HS-5 (cell line): ENCODE measurements at places on chromosomes 5 and 9.

- DNase-seq = no peak
Observed at GRCh38 chr9:78130004-78130403, 98.4 kb upstream of the GNAQ start.

DNA sequence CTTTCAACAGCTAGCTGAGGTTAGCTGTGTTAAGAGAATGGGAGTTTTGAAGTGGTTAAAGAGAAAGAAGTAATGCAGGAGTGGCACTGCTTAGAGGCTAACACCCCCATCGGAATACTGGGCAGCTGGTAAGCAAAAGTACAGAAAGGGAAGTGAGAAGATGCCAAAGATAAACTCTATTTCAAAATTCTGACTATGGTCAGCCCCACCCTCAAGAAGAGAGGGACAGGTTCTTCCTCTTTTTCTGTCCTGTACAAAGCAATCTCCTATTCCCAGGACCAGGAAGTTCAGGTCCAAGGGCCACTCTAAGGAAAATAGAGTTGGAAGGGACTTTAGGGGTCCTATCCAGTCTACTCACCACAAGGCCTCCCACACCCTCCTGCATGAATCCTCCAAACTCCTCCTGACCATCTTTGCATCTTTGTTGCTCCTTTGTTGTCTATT is 45.9 kb upstream of the JAK2 start:
- DNase-seq = no peak

- DNase-seq = no peak
Observed at GRCh38 chr5:111530298-111530740, 18.0 kb upstream of the STARD4 start.

DNA sequence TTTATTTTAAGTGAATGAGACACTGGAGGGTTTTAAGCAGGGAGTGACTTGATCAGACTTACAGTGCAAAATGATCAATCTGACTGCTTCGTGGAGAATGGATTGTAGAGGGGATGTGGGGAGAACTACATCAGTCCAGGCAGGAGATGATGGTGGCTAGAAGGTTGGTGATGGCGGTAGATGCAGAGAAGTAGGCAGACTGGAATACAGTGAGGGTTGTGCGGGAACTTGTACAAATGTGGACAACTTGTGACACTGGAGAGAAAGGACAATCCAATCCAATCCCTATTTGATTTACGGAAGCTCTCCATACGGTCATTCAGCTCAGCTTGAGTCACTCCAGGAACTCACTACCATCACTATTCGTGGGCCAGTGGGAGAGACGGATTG is 593 bp downstream of the TIGD6 start:
- no peak for DNase-seq

DNA sequence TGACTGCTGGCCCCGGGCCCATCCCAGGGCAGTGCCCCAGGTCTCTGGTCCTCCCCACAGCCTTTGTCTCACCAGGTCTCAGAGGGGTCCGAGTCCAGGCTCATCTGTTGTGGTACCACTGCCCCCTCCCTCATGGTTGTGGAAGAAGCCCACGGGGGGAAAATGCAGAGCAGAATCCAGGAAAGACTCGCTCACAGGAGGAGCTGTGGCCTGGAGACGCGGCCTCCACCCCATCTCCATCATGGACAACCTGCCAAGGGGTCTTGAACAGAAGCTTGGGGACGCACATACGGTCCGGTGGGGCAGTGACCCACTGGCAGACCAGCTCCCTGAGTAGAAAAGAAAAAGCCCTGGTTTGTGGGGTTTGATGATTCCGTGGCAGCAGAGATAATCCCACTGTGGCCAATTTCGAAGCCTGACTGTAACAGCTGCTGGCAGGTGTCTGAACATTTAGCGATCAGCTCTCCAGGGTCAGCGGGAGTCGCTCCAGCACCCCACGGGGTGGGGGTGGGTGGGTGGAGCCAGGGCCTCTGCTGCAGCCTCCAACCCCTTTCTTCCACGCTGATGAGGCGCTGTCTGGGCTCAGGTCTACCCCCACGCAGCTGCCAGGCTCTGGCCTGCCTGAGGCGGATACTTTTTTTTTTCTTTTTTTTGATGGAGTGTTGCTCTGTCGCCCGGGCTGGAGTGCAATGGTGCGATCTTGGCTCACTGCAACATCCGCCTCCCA is 1.9 kb upstream of the GRIN1 start:
- no peak for DNase-seq

GRCh38 chr5:150780816-150781221 is 2.3 kb downstream of the SMIM3 start:
- peak; percentile 81 for DNase-seq

- DNase-seq = no peak
Observed at GRCh38 chr9:128551657-128552152, 682 bp upstream of the SPTAN1 start.

DNA sequence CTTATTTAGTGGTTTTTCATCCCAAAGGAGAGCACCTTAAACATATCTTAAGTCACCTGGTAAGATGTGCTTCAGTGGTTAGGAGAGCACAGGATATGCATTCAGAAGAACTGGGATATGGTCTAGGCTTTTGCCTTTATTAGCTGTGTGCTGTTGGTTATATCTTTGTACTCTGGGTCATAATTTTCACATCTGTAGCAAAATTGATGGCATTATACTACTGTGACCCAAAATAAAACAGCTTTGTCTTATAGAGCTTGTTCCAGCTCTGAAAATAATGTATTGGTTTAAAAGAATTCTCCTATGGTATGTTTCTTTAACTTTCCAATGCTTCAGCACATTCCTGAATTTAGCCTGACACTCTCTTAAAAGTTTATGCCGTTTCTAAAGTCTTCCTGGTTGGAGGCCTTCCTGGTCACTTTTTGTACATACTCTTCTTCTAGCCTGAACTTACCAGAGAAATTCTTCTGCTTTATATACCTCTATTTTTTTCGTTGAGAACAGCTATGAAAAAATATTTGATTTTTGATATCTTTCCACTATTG is 337.1 kb upstream of the MPDZ start:
- DNase-seq = no peak

DNA sequence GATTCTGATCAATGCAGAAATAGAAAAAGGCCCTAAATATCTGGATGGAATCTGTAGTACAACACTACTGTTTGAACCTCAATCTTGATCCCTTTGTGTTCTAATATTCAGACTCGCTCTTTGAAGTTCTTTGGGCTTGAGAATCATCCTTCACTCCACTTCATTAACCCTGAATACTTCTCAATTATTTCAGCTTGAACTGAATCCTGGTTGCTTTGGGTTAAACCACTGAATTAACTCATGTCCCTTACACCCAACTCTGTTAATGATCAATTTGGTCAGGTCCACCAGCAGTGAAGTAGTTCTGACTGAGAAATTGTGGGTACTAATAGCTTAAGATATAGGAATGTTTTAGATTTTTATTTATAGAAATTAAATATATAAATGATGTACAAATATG is 1707.2 kb upstream of the ACO1 start:
- DNase-seq = no peak

DNA sequence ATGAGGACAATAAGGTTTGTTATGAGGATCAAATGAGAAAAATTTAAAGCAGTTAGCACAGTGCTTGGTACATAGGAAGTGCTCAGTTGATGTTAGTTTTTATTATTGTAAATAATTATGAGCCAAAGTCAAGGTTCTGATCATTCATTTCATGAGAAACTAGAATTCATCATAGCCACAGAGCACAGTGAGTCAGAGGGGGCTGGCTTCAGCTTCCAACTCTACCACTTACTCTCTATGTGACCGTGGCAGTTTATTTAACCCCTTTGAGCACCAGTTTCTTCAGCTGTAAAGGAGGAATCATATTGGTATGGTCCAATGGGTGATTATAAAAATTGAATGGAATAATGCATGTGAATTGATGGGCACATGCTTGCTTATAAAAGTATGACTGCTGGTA is 39.4 kb downstream of the KLHL3 start:
- DNase-seq = no peak

DNA sequence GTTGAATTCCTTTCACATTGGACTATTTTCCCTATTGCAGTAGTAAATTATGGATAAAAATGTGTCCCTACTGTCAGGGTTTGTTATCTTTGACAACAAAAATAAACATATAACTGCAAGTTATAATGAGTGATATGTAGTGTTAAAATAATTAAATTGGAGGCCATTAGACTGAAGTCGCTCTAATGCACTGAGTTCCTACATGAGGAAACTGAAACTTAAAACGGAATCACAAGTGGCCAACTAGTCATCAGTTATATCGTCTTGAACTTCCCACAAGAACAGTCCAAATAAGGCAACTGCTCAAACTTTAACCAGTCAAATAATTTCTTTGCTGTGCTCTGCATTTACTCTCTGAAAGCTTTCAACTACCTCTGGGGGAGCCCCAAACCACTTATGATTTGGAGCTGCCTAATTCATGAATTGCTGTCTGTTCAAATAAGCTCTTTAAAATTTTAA is 2.1 kb upstream of the IFT74 start:
- no peak for DNase-seq

DNA sequence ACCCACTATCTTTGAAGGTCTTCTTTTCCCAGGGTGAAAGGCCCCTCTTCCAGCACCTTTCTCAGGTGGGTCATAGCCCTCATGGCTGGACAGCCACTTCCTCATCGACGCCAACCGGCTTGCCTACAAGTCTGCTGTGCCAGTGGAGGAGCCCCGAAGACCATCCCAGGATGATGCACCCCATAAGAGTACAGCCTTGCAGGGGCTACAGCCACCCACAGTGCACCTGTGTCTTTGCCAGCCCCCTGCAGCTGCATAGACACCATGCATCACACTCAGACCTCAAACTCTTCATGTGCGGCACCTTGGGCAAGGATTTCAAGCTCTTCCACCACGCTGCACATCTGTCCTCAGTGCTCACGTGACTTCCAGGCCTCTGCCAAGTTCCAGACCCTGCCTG is 173.4 kb downstream of the SLF1 start:
- DNase-seq = no peak
